HT-29 (cell line): ENCODE measurements at places on chromosomes 2 and 18. TPM values are rescaled to one million over a fixed set of nuclear protein-coding genes. Genes with fewer than 3 reads are reported as not detected.

GRCh38 chr18:6652098-6652497, 77.4 kb upstream of the ARHGAP28 start:
- DNase-seq, result no peak

DNA sequence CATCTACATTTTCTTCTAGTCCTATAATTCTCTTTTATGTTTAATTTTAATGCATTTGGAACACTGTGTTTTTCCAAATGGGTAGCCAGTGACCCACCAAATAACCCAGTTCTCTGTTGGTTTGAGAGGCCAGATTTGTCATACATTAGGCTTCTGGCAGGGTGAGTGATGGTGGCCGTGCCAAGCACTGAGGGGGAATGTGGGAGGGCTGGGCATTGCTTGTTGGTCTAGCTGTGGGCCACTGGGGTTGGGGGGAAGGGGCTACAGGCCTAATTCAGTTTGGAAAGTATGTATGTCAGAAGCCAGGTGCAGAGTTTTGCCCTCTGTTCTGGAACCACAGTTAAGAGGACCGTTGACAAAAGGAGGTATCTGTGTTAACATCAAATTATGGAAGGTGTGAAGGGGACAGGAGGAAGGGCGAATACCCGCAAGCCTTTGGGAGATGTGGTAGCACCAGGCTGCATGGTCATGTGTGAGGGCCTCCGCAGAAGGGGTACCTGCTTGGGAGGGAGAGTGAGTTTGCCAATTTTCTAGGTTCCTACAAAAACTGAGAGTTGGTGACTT, 38.1 kb upstream of the SCLY start:
- no peak for DNase-seq

- DNase-seq, result no peak
Measured at GRCh38 chr2:238104691-238105371, 4.7 kb downstream of the ESPNL start.

DNA sequence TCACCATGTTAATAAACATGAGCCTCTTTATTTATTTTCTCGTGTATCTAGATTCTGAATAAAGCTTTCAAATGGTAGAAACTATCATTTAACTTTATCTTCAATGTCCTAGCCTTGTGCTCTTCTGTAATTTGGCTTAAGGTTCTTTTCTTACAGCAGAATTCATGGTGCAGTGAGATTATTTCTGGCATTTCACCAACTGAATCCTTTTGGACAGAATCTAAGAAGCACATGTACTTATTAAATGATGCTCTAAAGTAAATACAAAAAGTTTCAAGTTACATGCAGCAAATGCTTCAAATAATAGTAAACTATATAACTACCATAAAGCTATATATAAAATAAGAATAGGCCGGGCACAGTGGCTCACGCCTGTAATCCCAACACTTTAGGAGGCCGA, 65.9 kb downstream of the AP1S3 start:
- no peak for DNase-seq

- DNase-seq, result no peak
Measured at GRCh38 chr2:33526132-33526531, 49.7 kb downstream of the RASGRP3 start.

- no peak for DNase-seq
Measured at GRCh38 chr2:229666811-229667210, 47.5 kb downstream of the DNER start.

GRCh38 chr2:193476171-193476800, 1281.6 kb upstream of the TMEFF2 start:
- no peak for DNase-seq

The ARHGAP25 gene
- total RNA-seq, result not detected in 2 replicates

The TET3 gene
- 11.7 and 13.3 TPM in 2 replicates for total RNA-seq

DNA sequence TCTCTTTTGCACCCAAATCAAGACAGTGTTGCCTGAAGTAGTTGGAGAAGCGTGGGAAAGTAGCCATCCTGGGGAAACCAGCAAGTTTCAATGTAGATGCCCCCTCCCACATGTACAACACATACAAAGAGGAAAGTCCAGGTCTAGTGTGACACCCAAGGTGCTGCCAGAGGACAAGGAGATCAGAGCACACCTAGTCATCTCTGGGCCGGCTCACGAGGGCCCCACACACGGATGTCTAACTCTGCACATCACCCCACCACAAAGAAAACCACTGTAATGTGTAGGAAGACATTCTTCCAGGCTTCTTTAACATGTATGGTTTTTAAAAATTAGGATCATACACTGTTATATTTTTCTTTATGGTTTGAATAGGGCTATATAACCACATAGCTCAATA, 21.6 kb downstream of the PARD6G start:
- DNase-seq, result no peak

DNA sequence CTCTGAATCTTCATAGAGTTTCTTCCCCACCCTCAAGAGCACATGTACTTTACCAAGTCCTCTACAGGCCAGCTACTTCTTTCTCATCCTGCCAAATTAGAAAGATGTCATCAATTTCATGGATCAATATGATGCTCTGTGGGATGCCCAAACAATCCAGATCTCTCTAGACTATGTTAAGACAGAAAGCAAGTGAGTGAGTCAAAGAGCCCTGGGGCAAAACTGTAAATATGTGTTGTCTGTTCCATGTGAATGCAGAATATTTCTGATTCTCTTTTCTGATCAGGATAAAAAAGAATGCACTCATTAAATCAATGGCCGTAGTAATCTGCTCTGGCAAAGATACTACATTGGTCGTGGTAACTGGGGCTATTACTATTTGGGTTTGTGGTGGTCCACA, 53.1 kb upstream of the ROCK2 start:
- DNase-seq, result no peak

DNA sequence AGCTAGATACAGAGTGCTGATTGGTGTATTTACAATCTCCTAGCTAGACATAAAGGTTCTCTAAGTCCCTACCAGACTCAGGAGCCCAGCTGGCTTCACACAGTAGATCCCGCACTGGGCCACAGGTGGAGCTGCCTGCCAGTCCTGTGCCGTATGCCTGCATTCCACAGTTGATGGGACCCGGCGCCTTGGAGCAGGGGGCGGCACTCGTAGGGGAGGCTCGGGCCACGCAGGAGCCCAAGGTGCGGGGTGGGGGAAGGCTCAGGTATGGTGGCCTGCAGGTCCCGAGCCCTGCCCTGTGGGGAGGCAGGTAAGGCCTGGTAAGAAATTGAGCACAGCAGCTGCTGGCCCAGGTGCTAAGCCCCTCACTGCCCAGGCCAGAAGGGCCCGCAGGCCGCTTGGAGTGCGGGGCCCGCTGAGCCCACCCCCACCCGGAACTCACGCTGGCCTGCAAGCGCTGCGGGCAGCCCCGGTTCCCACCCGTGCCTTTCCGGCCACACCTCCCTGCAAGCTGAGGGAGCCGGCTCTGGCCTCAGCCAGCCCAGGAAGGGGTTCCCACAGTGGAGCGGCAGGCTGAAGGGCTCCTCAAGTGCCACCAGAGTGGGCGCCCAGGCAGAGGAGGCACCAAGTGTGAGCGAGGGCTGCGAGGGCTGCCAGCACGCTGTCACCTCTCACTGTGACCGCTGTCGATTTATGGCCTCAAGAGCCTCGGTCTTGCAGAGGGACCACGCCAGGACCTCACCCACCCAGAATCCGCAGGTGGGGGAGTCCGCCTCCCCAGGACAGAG, 76.5 kb downstream of the MEX3C start:
- no peak for DNase-seq

The OSBPL1A gene
- 13.7 and 14.1 TPM in 2 replicates for total RNA-seq

- no peak for DNase-seq
Measured at GRCh38 chr2:98835831-98836385, 100.1 kb downstream of the CRACDL start.

The UGT1A5 gene
- total RNA-seq, result 3.1 and 3.5 TPM in 2 replicates

DNA sequence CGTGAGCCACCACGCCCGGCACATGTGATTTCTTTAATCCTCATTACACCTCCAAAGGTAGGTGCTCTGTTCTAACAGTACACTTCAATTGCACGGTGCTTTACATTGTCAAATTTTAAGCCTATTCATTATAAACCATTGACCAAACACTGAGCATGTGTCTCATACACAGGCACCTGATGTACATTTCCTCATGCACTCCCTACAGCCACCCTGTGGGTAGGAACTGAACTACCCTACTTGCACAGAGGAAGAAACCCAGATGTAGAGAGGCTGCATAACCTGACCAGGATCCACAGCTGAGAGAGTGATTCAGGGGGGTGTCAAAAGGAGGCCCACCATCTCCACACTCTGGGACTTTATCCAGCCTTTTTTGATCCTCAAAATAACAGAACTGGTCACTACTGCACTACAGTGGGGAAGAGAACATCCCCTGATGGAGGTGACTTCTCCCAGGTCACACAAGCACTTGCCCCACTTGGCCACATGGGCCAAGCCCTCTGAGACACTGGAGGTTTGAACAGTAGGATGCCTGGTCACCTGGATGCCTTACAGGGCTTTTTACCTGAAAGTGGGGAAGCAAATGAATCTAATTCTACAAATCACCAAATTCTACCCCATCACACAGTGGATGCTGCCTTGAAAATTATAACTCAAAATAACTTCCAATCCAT, 6.9 kb upstream of the DPYSL5 start:
- peak; percentile 12 for DNase-seq

GRCh38 chr2:12759248-12759647, 42.5 kb downstream of the TRIB2 start:
- peak; percentile 35 for DNase-seq

DNA sequence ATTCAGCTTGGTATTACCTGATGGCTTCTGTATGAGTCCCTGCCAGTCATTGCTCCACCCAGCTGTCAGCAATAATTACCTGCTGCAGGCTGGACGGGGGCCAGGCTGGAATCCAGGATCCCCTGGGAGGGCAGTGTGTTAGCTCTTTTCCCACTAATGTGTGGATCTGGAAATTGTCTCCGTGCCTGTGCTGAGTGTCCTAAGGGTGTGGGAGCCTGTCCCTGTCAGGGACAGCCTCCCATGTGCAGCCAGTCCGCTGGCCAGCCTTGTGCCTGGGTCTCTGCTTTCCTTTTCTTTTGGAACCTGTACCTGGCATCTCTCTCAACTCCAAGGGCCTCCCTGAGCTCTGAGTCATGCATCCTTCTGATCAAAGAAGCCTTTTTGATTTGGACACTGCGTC, 107.2 kb upstream of the SPRED2 start:
- peak; percentile 45 for DNase-seq

The DSC3 gene
- total RNA-seq, result 0.03 TPM in 1 of 2 replicates, not detected in the other

The CCDC148 gene
- total RNA-seq, result 1.4 and 5.5 TPM in 2 replicates

The TMEM17 gene
- total RNA-seq, result 0.56 and 1.7 TPM in 2 replicates

DNA sequence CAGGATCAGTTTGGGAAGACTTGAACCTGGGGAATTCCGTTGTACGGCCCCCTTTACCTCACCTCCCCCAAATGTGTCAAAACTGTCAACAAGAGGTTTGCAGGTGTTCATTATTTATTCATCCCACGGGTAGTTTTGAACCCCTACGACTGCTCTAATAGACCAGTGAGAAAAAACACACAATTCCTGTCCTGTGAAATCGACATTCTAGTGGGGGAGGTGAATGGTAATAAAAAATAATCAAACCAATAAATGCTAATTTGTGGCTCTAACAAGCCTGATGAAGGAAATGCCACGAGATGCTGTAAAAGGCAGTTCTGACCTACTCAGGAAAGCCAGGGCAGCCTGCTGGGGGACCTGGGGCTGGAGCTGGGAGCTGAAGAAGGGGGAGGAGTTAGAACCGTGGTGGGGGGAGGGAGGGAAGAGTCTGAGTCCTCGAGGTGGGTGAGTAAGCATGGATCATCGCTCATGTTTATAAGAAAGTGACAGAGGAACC, 463 bp upstream of the DNAJB2 start:
- DNase-seq, result no peak

DNA sequence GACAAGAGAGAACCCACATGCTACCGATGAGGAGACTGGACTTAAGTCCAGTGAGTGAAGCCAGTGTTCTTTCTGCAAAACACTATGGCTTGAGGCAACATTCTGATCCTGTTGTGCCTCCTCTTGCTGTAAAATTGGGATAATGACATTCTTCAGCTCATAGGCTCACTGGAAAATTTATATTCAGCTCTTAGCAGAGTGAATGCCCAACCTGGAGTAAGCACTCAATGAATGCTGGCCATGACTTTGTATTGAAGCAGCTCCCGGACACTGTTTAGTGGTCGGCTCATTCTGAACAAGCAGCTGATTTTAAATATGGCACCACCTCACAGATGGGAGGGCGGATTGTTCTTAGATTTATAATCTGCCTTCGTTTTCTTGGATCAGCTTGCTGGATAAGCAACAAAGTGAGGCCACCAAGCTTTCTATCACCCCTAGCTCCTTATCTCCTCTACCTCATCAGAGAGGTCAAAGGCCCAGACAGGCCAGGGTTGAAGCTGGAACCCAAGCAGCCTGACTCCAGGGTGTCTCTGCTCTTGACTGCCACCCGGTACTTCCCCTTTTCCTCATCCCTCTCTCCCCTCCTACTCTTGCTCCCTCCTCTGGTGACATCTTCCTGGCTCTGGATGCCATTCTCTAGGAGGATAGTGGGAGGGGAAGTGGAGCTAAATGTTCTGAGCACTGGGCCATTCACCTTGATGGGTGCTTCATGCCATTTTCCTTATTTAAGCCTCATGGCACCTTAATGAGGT, 11.5 kb downstream of the SLC9A4 start:
- DNase-seq, result no peak

DNA sequence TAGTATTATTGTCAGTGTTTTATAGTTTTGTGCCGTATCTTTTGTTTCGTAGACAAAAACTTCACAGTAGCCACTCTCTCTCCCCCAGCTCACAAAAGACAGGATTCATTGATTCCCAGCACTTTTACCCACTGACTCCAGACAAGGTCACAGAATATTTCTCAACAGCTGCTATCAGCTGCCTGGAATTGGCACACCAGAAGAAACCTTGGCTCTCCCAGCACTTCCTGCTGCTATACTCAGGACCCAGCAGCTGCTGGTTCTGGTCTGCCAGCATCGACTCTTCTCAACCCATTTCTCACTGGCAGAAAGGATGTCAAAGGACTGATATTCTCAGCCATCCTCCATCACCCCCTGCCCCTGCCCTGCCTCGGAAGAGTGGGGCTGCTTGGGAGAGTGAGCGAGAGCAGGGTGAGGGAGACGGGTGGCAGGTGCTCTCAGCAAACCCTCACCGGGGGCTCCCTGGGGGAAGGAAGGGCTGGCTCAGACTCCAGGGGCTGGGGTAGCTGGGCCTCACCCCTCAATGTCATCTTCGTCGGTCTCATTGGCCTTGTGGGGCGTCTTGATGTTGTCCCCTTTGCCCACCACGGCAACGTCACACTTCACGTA, 6.1 kb upstream of the OTOF start:
- no peak for DNase-seq

The FKBP7 gene
- 0.03 and 0.55 TPM in 2 replicates for total RNA-seq

The DPYSL5 gene
- total RNA-seq, result not detected in 2 replicates

The DLX2 gene
- not detected in 2 replicates for total RNA-seq
